ENCODE measurements at places on chromosomes 5 and 9.

- no peak for DNase-seq
Observed at GRCh38 chr5:124628721-124629596, 117.5 kb downstream of the ZNF608 start.

DNA sequence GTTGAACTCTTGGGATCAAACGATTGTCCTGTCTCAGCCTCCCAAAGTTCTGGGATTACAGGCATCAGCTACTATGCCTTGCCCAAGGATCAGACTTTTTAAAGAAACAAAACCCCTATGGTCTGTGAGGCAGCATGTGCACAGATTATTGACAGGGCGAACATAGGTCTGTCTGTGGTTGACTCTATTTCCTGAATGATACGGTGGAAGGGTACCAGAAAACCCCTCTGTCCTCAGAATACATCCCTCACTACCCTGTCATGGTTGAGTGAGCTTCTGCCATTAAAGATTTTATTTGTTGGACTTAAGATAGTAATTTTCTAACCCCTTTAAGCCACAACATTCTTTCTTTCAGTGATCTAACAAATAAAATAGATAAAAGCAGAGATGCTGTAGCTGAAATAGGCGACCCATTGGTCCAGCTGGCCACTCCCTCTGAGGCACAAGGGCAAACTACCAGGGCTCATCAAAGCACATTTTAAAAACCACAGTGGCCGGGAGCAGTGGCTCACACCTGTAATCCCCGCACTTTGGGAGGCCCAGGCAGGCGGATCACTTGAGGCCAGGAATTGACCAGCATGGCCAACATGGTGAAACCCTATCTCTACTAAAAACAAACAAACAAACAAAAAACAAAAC is 84.9 kb upstream of the ANKRD55 start:
- no peak for DNase-seq

DNA sequence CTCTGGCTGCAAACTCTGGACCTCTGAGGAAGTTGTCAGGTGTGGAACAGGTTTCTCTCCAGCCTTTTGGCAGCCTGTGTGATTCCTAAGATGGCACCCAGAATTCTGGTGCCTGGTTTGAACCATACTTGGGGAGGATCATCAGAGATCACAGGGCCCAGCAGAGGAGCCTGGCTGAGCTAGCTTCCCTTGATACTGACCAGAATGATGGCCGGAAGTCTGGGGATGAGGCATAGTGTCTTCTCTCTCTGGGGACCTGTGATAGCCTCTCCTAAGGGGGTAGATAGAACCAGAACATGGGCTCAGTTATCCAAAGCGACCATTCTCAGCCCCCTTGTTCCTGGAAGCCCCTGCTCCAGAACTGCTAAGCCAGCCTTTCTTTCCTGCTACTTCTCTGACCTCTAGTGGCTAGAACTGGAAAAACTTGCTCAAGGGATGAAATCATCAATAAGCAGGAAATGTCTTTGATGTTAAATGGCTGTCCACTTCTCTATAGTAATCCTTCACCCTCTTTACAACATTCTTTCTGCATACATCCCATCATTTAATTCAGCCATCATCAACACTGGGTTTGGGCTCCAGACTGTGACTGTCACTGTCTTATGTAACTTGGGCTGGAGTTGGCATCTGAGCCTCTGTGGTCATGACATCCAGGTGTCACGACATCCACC is 55.1 kb downstream of the C9orf152 start:
- DNase-seq, result no peak

DNA sequence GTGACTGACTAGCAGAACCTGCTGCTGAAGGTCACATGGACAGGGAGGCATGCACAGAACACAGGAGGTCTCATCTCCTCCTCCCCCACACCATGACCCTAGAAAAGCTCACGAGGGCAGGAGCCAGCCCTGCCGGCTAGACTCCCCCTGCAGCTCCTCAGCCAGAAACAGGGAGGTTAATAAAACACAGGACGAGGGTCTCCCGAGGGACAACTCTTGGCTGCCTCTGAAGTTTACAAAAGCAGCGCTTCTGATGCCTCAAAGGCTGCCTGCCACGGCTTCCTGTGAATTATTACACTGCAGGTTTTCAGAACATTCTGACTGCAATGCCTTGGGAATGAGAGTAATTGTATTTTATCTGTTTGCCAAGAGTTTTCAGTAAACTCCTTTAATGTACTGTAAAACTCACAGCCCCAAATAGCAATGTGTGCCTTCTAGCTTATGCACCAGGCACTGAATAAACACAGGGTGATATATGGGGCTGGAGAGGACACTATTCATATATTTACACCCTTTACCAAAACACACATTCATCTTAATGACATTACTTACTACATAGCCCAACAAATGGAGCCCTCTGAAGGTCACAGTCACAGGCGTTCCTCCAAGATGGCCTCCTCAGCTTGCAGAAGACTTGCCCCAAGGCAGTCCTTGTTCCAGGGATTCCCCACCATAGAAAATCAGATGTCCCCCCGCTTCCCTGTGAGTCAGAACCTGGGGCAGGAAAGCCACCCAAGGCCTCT is 83.7 kb downstream of the C5orf15 start:
- DNase-seq, result no peak

DNA sequence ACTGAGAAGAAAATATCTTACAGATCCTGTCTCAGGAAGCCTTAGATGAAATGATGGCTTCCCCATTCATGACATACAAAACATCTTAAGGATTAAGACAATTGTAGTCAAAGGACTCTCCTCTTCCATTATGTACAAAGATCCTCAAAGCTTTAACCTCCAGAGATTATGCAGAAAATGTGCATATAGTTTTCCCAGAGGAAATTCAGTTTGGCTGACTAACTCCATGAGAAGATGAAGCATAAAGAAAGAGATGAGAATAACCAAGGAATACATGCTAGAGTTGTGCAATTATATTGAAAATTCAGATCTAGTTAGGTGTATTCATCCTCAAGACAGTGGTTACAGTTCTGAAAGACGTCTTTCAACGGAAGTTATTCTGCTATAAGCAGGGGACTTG is 18.6 kb upstream of the NDUFS4 start:
- no peak for DNase-seq

GRCh38 chr9:79164406-79164805 is 407.4 kb upstream of the TLE4 start:
- no peak for DNase-seq

DNA sequence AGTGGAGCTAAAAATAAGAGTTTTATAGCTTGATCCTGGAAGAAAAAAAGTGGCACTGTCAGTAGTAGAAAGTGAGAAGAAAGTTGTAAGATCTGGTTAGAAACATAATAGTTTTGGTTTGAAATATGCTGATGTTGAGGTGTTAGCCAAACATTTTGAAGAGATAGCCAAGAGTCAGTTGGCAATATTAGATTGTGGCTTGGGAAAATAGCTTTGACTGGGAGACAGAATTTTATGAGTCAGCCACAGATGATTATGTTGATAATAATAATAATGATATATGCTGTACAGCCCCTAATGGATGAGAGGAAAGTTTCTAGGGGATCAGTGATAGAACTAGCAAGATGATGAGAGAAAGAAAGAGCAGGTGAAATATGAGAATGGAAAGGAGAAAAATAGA is 12.4 kb upstream of the CDH18 start:
- no peak for DNase-seq

DNA sequence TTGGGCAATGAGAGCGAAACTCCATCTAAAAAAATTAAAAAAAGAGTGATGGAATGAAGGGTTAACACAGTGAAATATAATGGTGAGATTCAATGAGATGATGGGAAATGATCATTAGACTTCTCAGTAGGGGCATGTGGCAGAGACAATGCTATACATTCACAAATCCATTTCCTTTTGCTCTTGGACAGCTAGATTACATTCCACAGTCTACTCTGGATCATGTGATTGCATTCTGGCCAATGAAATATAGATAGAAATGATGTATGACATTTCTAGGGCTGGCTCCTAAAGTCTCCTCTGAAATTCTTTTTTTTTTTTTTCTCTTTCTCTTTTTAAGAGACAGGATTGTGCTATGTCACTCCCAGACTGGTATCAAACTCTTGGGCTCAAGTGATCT is 3.8 kb upstream of the GALT start:
- no peak for DNase-seq

GRCh38 chr5:61575581-61575980 is 243.5 kb downstream of the ZSWIM6 start:
- no peak for DNase-seq

- DNase-seq, result no peak
Observed at GRCh38 chr9:127935765-127936221, 1.9 kb downstream of the DPM2 start.

DNA sequence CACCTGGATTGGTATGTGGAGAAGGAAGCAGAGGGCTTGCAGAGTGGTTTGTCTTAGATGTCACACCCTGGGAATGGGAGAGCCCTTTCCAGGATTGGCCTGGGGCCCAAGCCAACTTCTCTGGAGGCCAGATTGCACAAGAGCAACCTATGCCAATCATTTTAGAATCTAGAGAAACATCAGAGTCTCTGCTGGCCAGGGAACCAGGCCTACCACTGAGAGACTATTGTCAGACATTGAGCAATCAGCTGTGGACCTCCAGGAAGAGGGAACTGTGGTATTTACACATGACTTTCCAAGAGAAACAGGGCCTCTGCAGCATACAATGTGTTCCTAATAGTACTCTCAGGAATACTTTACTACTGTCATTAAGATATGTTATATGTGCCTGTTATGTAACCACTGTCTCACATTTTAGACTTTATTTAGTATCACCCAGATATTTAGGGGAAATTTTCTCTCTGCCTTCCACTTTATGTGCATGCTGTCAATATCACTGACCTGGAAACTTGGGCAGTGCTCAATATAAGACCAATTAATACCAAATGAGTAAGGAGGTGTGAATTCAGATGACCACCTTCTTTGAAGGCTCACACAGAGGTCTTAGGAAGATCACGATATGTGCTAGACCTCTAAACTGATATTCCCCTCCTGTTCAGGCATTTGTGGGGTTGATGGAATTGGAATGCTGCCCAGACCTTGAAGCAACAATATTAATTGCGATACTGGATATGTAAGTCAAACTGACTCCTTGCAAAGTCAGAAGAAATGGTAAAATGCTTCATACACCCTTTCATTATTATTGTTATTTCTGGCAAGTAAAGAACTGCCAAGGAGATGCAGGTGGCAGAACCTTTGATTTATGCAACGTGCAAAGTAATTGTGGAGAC is 20.5 kb upstream of the CCL28 start:
- no peak for DNase-seq

DNA sequence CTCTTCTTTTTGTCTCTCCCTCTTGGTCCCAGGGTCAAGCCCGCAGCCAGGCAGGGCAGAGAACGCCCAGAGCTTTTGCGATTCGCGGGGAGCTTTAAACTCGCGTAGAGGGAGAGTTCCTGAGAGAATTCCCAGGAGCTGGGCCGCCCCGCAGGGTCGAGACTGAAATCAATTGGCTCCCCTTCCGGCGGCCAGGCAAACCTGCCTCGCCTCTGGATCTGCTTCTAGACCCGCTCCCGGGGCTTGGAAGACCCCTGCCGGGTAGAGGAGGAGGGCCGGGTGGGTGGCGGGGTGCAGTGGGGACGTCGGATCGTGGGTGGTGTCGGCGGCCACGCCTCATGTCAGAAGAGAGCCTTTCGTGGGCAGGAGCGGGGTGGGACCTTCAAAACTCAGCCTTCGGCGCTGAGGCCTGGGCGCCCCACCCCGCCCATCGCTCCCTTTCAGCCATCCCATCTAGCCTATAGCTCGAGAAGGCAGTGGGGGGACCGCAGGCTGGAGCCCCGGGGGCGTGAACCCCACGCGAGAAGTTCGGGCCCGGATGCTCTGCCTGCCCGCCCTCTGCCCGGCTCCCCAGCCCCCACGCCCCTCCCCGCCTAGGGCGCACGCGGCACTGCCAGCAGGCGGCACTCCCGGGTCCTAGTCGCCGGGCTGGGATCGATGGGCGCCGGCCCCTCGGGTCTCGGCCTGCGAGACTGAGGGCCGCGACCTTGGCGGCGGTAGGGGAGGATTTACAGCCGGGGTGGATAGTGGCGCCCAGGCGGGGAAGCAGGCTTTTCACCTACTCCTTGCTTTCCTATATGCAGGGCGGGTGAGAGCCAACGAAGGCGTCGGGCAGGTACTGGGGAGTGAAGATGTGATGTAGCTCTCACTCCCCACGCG is 6.1 kb downstream of the PRDM6 start:
- no peak for DNase-seq

DNA sequence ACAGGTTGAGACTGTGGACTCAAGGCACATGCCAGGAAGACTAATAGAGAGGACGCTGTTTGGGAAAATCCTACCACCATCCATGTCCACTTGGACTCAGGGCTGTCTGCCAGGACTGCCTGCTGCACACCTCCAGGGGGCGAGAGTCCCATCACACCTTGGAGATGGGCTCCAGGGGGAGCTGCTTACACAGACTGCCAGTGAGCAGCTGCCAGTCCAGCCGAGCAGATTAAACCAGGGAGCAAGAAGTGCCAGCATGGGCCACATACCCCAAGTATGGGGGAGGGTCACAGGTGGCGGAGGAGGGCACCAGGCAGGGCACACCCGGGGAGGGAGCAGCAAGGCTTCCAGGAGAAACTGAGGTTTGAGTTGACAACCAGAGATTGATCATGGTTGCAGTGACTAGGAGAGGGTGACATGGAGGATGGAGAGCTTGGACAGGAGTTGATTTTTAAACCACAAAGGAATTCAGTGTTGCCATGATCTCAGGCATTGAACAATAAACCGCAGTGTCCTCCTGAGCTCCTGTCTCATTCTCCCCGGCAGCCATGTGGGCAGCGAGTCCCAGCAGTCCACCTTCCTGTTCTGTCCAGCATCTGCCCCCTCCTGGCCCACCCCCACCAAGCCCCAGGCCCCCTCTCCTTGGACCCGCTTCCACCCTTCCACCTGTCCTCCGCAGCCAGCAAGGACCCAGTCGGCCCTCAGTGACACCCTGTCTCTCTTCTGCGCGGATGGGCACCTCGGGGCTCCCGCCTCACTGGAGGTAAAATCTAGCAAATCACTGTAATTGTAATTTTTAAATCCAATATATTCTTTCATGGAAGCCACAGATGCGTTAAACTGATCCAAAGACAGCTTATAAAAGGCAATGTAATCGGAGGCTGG is 3.1 kb upstream of the VAV2 start:
- DNase-seq, result no peak

DNA sequence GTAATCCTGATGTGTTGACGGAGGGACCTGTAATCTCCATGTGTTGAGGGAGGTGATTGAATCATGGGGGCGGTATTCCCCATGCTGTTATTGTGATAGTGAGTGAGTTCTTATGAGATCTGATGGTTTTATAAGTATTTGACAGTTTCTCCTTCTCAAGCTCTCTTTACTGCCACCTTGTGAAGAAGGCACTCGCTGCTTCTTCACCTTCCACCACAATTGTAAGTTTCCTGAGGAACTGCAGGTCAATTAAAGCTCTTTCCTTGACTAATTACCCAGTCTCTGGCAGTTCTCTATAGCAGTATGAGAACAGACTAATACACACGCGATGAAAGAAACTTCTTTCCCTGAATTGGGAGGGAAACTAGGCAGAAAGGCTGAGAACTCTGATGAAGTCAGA is 141.1 kb upstream of the RAD23B start:
- DNase-seq, result no peak

All from activated T-helper 9 cell treated with anti-CD3 and anti-CD28 coated beads, Interleukin-2, amount 50 U/mL, for 16 hours (primary cell).